ENCODE measurements at places on chromosomes 5 and 9.

GRCh38 chr5:103889500-103890209 is 327.1 kb upstream of the NUDT12 start:
- DNase-seq, result no peak

- DNase-seq, result peak; percentile 44
These were observed 38.4 kb downstream of the EGR1 start for GRCh38 chr5:138503487-138504270.

GRCh38 chr9:130010151-130010988 is 32.6 kb downstream of the FNBP1 start:
- no peak for DNase-seq

DNA sequence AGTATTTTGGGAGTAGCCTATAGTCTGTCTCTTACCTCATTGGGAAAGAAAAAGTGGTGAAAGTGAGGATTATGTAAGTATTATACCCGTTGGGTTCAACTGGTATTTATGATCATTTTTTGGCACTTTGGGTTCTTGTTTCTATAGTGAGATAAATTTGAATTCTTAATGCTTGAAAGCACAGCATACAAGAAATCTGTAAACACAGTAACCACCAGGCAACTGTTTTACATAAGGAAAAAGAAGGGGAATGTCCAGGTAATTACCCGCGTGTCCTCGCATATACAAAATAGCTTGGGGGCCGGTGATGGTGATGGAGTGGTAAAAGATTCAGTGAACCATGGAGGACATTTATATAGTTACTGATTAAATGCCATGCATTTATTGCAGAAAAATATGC is 60.5 kb downstream of the BASP1 start:
- DNase-seq, result no peak

- no peak for DNase-seq
These were observed 339.9 kb downstream of the ARL15 start for GRCh38 chr5:53970475-53970874.

GRCh38 chr5:171311322-171312077 is 2.5 kb downstream of the TLX3 start:
- no peak for DNase-seq

DNA sequence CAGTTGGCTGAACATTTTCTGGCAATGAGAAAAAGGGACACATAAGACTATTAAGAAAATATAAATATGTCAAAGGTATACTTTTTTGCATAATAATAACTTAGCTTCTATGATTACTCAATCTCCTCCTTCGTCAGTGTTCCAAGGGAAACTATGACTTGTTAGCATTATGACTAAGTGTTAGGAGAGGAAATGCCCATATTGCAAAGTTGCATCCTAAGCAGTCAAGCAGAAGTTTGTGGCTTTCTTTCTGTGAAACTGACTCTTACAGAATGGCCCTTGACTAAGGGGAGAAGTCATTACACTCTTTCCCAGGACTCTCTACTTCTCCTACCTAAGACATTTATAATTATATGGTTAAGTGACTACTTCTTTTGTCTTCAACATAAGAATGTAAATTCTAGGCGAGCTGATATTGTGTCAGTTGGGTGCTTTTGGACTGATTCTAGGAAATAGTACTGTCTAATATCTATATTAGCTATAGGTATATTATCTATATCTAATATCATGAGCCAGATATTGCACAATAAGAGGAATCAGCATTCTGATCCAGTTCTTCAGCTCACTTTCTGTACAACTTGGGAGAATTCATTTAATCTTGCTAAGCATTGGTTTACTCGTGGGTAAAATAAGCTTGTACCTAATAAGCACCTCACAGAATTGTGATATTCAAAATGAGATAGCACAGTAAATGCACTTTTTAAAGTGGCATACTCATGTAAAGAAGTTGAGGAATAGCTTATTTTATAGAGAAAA is 16.4 kb upstream of the SPINK6 start:
- peak; percentile 20 for DNase-seq

GRCh38 chr9:107397076-107398044 is 92.2 kb downstream of the KLF4 start:
- peak; percentile 28 for DNase-seq

DNA sequence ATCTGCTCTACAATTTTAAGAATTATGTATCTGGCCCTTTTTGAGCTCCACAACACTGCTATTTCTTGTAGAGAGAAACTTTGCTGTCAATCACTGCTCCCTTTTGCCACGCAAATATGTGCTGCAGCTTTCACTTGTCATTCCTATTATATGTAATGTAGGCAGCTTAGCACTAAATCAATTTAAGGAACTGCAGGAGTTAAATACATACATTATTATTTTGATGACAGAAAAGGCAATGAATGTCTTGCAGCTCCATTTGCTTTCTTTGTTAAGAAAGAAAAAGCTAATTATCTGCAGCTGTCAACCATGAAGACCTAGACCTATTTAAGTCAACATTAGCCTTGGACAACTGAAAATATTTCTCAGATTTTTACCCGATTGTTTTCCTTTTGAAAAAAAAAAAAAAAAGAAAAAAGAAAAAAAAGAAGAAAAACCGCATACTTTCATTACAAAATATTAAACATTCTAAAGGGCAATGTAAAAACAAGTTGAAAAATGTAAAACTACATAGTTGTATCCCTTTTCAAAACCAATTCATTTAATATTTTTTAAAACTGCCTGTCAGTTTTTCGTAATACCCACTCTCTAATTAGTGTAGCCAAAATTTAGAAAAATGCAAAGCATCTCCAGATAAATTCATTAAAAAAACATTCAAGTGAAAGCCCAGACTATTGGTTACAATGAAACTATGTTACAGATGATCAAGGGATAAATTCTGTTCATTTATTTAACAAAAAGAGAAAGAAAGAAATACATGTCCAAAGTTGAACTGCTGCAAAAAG is 57.2 kb downstream of the RFX3 start:
- DNase-seq, result no peak

DNA sequence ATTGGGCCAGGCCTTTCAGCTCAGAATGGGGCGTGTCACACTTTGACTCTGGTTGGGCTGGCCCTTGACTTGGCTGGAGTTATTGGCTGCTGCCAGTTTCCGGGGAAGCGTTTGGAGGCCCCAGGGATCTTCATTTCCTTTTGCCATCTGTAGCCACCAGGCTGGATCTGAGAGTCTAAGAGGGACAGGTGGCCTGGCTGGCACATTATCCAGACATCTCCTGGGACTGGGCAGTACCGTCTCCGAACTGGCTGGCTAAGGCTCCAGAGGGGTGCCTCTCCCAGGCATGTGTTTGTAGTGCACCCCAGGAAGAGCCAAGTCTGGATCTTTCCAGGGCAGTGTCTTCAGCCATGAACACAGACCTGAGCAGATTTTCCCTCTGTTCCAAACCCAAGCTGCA is 9.7 kb upstream of the JADE2 start:
- DNase-seq, result no peak

DNA sequence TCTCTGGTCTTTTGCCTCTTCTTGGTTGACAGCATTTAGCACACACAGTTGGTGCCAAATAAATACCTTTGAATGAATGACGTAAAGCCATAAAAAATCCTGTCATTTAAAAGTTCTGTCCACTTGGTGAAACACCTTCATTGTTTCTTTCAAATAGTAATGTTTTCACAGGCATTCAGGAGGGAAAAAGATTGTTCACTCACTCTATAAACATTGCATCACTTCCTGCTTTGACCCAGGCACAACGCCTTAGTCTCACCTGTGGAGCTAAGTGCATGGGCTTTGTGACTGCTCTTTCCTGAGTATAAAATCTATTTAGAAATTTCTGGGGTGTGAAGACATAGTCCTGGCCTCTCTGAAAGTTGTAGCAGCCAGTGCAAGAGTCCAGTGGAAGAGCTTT is 88.9 kb upstream of the CXCL14 start:
- no peak for DNase-seq

DNA sequence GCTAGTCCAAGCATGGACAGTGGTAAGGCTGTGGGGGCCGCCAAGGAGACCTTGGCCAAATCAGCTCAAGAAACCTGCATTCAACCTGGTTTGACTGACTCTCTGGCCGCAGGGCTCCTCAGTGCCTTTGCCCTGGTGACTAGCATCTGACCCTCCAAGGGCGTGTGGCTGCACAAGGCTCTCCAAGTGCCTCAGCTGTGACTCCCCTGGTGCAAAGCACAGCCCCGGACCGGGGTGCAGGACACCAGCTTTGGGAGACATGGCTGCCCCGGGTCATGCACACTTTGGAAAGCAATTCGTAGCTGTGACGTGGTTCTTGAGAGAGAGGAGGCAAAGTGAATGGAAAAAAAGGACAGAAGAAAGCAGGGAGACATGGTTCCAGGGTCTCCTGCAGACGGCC is 245.2 kb upstream of the IRX2 start:
- DNase-seq, result no peak

GRCh38 chr5:118233606-118234005 is 754.7 kb downstream of the DTWD2 start:
- no peak for DNase-seq

- DNase-seq, result no peak
These were observed 29.0 kb downstream of the TAS2R1 start for GRCh38 chr5:9601055-9601739.

DNA sequence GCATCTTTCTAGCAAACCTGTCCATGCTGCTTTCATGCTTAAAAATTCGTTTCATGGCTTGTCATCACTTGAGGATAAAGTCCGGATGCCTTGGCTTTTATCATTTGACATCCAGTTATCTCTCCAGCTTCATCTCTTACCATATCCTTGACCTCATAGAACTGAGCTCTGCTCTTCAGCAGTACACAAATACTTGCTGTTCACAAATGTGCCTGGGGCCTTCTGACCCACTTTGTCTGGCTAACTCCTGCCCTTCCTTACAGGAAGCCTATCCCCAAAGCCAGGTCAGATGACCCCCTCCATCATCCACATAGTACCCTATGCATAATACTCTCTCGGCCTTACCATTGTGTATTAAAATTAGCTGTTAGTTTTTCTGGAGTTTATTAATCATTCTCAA is 249.1 kb downstream of the SAXO1 start:
- DNase-seq, result no peak

DNA sequence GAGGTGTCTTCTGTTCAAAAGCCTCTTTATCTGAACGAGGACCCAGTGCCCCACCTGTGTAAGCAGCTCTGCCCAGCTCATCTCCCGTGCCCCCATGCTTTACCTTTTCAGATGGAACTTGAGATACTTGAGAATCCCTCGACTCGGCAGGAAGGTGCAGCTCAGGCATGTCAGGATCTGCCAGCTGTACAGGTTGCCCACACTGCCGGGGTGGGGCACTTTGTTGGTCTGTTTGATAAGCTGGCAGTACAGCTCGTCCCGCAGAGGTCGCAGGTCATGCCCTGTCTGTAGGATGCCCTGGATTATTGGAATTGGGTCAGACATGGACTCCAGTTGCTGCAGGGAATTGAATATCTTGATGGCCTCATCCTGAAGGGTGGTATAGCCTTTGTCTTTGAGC is 58.0 kb upstream of the RETREG1 start:
- DNase-seq, result peak; percentile 39

GRCh38 chr5:108046955-108047670 is 334.8 kb downstream of the FBXL17 start:
- DNase-seq, result peak; percentile 3

- DNase-seq, result no peak
These were observed 1.5 kb upstream of the TBC1D9B start for GRCh38 chr5:179909224-179909623.

- DNase-seq, result no peak
These were observed 274.5 kb upstream of the C9orf72 start for GRCh38 chr9:27847818-27848217.

- no peak for DNase-seq
These were observed 8.2 kb upstream of the NIPAL4 start for GRCh38 chr5:157451806-157452205.

DNA sequence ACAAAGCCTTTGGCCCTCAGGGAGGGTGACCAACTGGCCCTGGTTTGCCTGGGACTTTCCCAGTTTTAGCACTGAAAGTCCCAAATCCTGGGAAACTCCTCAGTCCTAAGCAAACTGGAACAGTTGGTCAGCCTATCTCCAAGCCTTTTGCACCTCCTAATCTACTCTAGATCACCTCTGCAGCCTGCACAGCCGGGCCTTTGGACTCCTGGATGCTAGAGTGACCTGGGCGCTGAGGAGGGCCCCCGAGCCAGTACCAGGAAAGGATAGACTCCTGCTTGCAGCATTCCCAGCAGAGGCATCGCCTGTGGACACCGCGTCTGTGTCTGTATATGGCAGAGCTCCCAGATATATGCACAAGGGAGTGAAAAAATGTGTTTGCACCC is 15.1 kb downstream of the IRF1 start:
- no peak for DNase-seq

DNA sequence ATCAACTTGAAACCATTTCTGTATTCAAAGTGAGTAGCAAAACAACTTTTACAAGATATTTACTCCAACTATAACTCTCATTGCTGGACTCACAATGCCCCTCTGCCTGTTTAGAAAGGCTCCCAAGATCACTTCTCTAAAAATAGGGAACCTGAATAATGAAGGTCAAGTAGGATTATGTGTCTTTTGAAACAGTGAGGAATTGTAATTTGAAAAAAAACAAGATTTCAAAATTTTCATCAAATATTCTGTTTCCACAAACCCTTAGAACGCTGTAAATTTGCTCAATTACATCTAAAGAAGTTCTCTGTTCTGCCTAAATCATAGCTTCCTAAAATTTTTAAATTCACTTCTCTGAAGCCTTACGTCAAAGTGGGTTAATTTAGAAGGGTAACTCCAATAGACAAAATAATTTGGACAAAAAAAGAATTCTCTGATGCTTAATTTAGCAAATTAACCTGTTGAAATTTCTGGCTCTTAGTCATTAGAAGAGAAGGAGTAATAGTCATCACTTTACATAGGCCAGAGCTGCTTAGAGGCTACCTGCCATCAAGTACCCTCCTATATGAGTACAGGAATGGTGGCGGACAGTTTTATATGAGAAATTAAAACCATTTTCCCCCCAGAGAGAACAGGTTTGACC is 4.0 kb downstream of the ELL2 start:
- DNase-seq, result no peak

DNA sequence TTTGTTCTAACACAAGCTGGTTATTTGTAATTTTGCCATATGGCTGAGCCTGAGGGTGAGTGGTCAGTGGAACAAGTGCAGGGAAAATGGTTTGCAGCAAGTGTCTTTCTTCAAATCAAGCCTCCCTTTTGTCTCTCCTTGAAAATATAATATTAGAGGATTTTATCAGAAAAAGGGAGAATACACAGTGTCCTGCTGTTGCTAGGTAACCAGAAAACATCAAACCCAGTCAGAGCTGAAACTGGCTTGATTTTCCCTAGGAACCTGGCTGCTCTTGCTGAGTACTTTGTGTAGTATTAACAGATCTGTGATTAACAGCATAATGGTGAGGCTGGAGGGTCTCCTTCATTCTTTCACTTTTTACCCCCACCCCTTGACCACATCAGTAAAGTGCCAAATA is 314.0 kb downstream of the ARHGEF28 start:
- DNase-seq, result peak; percentile 57

DNA sequence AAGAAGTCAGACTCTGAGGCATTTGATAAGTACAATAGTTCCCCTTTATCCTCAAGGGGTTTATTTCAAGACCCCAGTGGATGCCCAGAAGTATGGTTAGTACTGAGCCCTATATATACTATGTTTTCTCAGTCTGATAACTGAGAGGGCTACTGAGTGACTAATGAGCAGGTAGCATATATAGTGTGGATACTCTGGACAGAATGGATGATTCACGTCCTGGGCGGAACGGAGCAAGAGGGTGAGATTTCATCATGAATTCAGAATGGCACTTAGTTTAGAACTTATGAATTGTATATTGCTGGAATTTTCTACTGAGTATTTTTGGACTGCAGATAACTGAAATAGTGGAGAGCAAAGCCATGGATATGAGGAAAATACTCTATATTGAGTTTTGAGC is 457.6 kb downstream of the PLK2 start:
- DNase-seq, result no peak

GRCh38 chr5:107937651-107938355 is 267.1 kb upstream of the EFNA5 start:
- peak; percentile 11 for DNase-seq

- no peak for DNase-seq
These were observed 138.9 kb upstream of the CDKN2B start for GRCh38 chr9:22147813-22148527.
